NCI-H1417 treated with DMSO at 0.1 percent for 48 hours (cell line): ENCODE measurements at places on chromosomes 4 and X.

- DNase-seq = no peak
Observed at GRCh38 chr4:114312338-114312737, 286.3 kb upstream of the UGT8 start.

GRCh38 chrX:100379388-100379986 is 30.6 kb downstream of the PCDH19 start:
- no peak for DNase-seq

DNA sequence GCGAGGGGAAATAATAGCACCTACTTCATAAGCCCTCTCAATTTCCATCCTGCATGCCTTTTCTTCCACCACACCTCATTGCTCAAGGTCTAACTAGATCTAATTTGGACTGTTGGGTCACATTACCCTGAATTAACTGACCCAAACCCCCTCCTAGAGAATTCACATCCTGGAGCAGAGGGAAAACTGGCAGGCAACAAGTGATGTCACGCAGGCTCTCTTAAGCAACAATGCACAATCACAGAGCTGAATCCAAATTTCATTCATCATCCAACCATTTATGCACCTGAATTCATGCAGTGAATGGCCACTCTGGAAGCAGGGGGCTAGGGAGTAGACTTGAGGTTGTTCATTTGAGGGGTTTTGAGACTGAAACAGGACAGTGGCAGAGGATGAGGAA is 107.7 kb upstream of the HUWE1 start:
- DNase-seq = no peak

- DNase-seq = no peak
Observed at GRCh38 chrX:150429594-150429993, 66.5 kb downstream of the MAMLD1 start.

- no peak for DNase-seq
Observed at GRCh38 chr4:25654031-25654970, 1.4 kb upstream of the SLC34A2 start.

DNA sequence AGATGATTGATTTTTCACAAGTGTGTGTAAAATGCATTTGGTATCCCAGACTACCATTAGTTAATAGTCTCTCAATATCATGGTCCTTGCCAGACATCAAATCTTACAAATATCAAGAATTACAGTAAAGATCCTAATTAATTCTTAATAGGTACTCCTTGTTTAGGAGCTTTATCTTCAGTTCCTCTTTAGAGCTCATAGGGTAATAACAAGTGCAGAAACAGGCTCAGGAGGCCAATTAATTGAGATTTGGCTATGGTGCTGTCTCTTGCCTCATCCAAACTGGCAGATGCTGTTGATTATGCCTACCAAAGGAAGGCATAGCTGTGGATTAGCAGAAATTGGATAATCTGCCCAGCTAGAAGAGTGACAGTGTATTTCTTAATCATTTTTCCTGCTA is 6.9 kb downstream of the MTMR1 start:
- DNase-seq = no peak

GRCh38 chr4:143391895-143392294 is 55.2 kb downstream of the GAB1 start:
- DNase-seq = no peak

DNA sequence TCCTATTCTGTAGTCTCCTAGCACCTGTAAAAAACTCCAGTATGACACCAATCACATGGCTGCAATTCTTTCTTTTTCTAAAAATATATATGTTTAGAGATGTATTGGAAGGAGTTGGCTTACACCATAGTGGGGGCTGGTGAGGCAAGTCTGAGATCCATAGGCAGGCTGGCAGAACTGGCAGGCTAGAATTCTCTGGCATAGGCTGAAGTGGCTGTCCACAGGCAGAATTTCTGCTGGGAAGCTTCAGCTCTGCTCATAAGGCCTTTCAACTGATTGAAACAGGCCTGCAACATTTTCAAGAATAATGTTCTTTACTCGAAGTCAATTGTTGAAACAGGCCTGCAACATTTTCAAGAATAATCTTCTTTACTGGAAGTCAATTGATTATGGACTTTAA is 37.0 kb downstream of the FGF2 start:
- DNase-seq = no peak

DNA sequence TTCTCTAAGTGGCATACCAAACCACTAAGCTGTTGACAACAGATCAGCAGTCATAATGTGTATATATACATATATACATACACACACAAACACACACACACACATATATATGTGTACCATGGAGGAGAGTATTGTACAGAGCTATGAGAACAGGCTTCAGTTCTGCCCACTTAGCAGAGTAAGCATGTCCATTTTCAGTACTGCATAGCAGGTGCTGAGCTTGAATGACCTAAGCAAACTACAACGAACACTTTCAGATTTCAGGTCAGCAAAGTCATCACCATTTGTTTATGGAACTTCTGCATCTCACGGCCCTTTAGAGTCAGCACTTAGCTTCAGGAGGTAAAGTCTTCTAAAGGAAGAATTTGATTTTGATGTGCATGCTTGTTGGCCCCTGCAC is 735.8 kb upstream of the ATOH1 start:
- DNase-seq = no peak

DNA sequence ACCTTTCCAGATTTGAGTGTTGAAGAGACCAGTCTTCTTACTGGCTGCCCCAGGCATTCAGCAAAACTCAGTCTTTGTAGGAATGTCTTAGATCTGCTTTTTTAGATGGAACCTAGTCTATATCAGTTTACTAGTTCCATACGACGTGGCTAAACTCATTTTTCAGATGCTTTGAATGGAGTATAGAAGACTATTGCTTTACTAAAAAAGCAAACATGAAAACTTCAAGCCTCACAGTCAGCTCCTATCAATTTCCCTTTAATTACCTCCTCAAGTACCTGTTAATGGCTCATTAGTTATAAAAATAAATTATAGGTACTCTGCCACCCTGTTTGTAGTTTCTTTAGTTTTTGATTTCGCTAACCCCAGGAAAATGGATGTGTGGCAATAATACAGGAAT is 63.0 kb upstream of the STOX2 start:
- DNase-seq = peak; percentile 26

GRCh38 chr4:134202166-134202956 is 772 bp upstream of the PABPC4L start:
- no peak for DNase-seq

DNA sequence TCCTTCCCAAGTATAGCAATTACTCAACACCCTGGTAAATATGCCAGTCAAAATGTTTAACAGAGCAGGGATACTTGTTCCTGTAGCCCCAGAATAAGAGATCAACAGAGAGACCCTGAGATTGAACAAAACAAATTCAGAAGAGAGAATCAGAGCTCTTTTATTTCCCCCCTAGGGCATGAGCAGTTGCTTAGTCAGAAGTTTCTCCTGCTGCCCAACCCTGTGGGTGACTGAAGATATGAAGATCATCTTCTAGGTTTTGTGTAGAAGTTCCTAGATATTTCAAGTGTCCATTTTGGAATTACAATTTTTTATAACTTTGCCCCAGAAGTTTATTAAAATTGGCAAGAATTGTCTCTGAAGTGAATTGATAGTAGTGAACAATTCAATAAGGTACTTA is 59.1 kb upstream of the RXFP1 start:
- DNase-seq = no peak

GRCh38 chr4:119739796-119740195 is 111.2 kb upstream of the PDE5A start:
- no peak for DNase-seq

- no peak for DNase-seq
Observed at GRCh38 chr4:150355858-150356455, 226.0 kb upstream of the MAB21L2 start.

GRCh38 chr4:62571494-62571893 is 1371.4 kb downstream of the ADGRL3 start:
- no peak for DNase-seq

DNA sequence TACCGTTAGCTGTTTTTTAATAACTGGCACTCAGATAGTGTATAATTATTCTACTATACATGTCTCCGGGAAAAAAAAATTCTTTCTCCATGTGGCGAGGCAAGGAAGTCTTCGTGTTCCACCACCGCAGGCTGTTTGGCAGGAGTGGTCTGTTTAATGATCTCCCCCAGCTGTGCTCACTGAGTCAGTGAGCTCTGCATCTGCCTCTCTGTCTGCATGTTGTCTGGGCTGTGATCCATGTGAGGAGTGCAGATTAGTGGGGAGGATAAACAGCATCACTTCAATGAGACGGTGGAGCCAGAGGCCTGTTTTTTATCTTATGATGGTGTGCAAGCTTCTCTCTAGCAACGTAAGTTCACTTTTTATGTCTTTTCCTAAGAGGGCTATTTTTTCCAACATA is 69.8 kb downstream of the RPS3A start:
- peak; percentile 68 for DNase-seq

DNA sequence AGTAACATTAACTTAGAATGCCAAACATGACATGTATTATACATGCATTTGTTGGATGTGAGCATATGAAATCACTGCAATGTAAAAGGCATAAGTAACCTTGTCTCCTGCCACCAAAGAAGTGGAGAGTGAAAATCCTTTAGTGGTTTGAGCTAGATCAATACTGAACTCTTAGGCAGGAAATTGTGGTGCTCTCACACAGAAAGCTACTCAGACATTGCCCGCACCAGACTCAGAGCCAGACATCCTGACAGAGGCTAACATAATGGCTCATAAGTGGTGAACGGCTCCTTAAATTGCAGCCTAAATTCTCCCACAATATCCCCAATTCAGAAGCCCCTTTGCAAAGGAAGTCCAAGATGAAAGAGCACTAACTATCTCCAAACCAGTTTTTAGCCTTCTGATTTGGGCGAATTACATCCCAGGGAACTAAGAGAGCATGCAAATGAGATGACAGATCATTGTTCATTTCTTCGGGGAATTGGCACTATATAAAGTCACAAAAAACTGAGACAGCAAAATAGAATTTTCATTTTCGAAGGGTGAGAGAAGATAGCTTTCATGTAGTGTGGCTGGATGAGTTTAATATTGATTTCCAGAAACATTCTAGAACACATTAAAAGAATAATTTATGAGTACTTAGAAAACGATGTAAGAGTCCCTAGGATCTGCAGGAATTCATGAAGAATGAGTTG is 233.6 kb upstream of the RPS6KA3 start:
- no peak for DNase-seq

DNA sequence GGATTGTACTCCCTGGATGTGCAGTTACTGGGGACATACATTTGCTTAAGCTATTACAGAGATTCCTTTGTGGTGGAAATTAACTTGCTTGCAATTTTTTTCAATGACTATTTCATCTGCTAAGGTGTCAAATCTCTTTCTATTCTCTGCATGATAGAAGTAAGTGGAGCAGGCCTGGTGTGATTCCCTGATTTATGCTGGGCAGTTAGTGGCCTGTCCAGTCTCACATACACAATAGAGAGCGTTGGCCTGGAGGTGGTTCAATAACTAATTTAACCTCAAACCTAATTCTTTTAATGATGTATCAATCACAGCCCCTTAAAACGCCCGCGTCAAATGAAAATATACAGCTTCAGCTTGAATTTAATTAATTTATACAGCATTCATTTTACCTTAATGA is 28.5 kb downstream of the VCX3A start:
- DNase-seq = no peak

DNA sequence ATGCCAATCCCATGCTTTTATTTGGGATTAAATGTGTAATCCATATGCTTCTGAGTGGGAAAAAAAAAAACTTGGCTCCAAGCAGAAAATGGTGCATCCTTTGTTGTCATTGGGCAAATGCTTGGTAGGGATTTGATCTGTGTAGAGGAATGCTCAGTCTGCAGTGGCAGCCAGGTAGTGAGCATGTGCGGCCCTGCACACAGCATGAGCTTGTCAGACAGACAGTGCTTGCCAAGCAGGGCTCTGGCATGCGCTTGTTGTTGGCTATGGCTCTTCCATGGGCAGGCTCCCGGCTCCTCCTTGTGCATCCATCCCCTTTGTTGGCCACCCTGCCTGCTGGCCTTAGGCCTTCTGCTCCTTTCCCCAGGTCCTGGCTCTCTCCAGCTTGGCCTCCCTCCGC is 130.3 kb downstream of the GPR143 start:
- DNase-seq = no peak

- no peak for DNase-seq
Observed at GRCh38 chr4:154616731-154617130, 4.3 kb upstream of the FGG start.

GRCh38 chr4:121248747-121249146 is 84.6 kb upstream of the TNIP3 start:
- no peak for DNase-seq

GRCh38 chrX:100405424-100405823 is 4.6 kb downstream of the PCDH19 start:
- no peak for DNase-seq

DNA sequence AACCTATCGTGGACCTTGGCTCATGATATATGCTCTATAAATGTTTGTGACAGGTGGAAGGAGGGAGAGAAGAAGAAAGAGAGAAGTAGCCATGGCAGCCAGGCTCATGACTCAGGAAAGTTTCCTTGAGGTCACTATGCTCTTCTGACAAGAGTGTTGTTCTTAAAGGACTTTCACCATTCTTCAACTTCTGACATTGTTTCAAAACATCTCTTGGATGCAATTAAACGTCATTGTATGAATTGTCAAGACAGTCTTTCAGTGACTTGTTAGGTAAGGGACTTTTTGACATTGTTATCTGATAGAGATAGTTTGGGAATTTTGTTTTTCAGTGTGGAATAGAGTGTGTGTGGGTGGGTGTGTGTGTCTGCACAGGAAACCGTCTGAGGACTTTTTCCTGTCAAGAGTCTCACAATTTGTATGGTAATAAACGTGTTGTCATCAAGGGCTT is 617.0 kb downstream of the MID1IP1 start:
- no peak for DNase-seq

GRCh38 chr4:86818211-86818610 is 31.0 kb downstream of the SLC10A6 start:
- no peak for DNase-seq

GRCh38 chr4:6277139-6277802 is 7.6 kb downstream of the WFS1 start:
- no peak for DNase-seq

GRCh38 chr4:80143307-80143679 is 54.0 kb upstream of the PRDM8 start:
- DNase-seq = no peak

- no peak for DNase-seq
Observed at GRCh38 chr4:76581077-76581962, 146.3 kb downstream of the SHROOM3 start.

- no peak for DNase-seq
Observed at GRCh38 chr4:135564090-135564489, 1362.5 kb upstream of the PABPC4L start.

DNA sequence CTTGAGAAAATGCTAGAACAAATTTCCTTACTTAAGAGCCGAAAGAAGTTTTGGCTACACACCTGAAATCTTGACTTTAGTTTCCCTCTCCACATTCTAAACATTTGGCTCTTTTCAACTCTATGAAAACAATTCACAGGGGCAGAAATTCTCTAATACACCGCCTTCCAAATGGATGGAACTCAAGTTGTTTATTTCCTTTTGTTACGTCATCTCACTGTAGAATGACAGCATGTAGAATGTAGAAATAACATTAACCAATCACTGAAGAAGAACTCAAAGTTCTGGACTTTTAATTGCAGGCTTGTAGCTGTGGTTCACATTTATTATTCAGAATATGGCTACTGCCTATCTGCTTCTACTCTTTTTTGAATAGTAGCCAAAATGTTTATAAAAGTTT is 1.9 kb downstream of the DMP1 start:
- DNase-seq = no peak

- no peak for DNase-seq
Observed at GRCh38 chr4:177220376-177220775, 89.3 kb upstream of the NEIL3 start.

- DNase-seq = no peak
Observed at GRCh38 chr4:138663883-138664282, 351.7 kb upstream of the NOCT start.

GRCh38 chr4:7397206-7398103 is 37.3 kb downstream of the PSAPL1 start:
- no peak for DNase-seq

GRCh38 chrX:150610043-150610442 is 41.6 kb downstream of the MTM1 start:
- DNase-seq = no peak
